Stimulated activated CD4-positive, alpha-beta T cell treated with anti-CD3 and anti-CD28 coated beads, Interleukin-1b, Interleukin-23, amount 100 ng/mL, for 4 hours (primary cell): ENCODE measurements at places on chromosomes 16 and 17.
A peak's percentile ranks its signal among the peaks of the same experiment; 100 is the strongest.

DNA sequence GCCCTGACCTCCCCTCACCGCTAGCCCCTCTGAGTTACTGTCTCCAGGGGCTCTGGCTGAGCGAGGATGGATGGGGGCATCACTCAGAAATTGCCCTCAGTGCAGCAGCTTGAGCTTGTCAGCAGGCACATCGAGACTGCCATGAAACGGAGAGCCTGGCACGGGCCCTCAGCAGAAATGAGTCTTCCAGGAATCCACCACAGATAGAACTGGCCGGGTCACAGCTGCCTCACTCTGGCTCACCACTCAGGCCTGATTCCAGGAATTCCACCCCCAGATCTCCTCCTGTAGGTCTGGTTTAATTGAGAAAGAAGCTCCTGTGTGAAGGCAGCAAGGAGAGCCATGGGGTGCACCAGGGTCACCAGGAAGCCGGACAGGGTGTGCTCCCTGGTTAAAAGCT lies 85.5 kb downstream of the GSG1L start:
- no peak for DNase-seq

GRCh38 chr16:57273359-57273758 lies 11.1 kb downstream of the PLLP start:
- DNase-seq = no peak

- no peak for DNase-seq
Measured at GRCh38 chr17:79675413-79675725, 55.4 kb upstream of the ENPP7 start.

GRCh38 chr16:71723537-71724319 lies 773 bp downstream of the PHLPP2 start:
- DNase-seq = peak; percentile 61

DNA sequence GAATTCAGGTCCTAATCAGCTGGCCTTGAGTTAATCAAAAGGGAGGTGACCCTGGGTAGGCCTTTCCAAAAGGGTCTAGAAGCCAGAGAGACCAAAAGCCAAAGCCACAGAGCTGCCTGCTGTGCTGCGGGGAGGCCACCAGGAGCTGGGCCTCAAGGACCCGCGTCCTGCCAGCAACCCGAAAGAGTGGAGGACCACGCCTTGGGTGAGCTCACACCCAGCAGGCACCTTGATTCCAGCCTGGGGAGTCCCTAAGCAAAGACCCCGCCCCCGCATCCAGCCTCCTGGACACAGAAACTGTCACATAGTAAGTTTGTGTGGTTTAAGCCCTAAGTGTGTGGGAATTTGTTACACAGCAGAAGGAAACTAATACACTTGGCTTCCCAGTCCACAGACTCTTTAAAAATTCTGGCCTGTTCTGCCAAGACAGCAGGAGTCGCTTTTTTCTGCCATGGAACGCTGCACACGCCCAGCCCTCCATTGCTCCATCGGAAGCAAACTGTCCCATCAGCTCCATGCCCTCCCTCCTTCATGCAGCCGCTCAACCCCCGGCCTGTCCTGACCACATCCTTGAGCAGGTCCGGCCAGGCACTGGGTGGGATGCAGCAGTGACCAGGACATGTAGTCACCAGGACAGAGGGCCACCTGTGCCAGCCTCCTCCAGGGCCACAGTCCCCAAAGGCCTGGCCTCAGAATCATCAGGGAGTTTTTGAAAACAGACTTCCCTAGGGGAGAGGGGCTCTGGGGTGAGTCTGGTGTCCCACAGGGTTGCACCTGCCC lies 20.9 kb upstream of the RASD1 start:
- DNase-seq = no peak

DNA sequence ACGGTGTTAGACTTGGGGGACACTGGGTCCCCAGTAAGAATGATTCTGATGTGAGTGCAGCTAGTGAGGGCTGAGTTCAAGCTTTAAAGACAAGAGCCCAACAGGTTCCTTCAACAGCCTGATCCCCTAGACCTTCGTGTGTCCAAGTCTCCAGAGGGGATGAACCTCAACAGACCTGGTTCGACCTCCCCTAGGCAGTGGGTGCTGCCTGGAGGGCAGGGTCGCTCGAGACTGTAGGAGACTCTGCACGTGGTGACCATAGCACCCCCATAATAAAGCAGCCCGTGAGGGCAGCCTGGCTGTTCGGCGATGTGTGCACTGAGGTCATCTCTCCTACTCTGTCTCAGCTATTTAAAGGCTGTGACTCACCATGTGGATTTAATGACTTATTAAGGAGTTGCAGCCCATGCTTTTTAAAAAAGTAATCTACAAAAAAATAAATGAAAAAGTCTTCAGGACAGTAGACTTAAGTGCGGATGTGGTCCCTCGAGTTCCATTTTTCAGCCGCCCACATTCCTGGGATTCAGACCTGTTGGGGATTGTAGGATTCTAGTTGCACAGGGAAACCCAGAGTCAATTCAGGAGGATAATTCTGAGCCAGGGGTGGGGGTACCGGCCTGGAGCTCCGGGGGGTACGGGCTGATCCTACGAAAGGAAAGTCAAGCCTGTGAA lies 23.4 kb upstream of the METRNL start:
- DNase-seq = no peak

DNA sequence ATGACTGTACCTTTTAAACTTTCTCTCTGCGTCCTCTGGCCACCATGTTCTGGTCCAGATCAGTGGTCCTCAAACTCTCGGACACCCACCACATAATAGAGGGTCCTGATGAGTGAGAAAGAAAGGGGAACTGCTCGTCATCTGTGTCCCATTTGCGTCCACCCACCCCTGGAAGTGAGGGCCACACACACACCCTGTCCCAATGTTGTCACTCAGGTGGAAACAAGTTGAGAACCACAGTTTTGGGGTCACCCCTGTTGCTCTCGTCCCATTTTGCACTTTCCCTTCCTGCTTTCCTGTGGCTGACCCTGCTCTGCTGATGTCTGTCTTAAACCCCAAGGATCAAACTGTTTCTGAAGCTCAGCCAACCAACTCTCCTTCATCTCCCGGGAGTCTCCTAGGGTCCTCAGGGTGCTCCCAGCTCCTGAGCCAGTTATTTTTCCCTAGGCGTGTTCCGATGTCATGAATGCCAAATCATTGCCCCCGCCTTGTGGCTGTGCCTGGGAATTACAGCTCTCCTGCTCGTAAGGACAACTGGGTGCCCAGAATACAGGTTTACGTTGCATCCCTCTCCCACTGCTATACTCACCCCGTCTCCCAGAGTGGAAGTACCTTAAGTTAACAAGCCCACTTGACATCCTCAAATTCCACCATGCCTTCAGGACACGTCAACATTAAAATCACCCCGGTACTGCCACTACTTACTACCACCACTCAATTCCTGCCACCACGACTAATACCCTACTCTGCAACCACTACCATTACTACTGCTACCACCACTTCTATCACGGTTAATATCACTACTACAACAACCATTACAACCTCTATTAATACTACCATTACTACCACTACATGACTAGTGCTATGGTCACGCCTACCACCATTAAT lies 26.0 kb upstream of the HNF1B start:
- DNase-seq = peak; percentile 24

- DNase-seq = no peak
Measured at GRCh38 chr17:80793851-80794267, 197.8 kb upstream of the CHMP6 start.

DNA sequence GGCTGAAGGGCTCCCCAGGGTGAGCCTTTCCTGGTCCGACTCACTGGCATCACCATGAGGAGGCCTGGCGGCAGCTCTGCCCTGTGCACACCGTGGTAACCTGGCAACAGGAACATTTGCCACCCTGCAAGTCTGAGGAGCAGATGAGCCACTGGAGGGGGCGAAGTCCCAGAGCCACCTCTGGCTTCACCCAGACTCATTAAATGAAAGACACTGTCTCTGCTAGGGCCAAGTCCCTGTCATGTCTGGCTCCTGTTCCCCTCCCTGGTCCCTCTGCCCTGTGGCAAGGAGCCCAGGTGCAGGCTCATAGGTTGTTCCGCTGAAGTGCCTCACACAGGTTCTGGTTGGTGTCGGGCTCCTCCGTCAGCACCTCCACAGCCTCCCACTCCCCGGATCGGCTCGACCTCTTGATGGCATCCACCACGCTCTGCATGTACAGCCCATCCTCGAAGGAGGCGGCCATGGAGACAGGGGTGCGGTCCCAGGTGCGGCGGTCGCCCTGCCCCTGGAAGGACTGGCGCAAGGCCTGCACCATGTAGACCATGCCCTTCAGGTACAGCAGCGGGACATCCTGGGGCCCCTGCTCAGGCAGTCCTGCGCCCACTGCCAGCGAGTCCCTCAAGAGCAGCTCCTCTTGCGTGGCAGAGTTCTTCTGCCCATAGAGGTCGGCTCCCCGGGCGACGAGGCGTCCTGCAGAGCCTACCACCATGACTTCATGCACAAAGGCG lies 8.4 kb downstream of the C16orf86 start:
- no peak for DNase-seq

- peak; percentile 22 for DNase-seq
Measured at GRCh38 chr17:64491034-64491860, 5.6 kb downstream of the POLG2 start.

DNA sequence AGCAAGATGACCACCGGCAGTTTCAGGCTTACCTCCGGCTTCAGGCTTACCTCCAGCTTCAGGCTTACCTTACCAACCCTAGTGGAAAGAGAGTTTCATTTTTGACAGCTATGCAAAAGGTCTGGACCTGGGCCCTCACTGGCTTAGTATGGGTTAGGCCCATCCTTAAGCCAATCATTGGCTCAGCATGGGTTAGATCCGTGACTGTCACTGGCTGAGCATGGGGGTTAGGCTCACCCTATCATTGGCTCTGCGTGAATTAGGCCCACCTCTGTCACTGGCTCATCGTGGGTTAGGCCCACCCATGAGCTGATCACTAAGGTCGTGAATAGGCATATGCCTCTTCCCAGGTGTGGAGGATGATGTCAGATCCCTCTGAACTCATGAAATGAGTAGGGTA lies 8.1 kb downstream of the NDE1 start:
- no peak for DNase-seq
